Skeletal muscle tissue (tissue), 5 donors: ENCODE measurements at places on chromosomes 12 and 14. TPM values are rescaled to one million over a fixed set of nuclear protein-coding genes. Genes with fewer than 3 reads are reported as not detected.

CD4 gene
- total RNA-seq: 6.8 TPM

WNT5B gene
- total RNA-seq: 30.3 TPM

CLEC6A gene
- total RNA-seq: under 0.01 TPM

SENP1 gene
- total RNA-seq: 15.1 TPM

MANSC4 gene
- not detected for total RNA-seq

RD3L gene
- total RNA-seq: not detected

CMA1 gene
- total RNA-seq: 0.52 TPM

FIGNL2 gene
- total RNA-seq: 1.0 TPM

TPH2 gene
- not detected for total RNA-seq

KLHL33 gene
- 2.1 TPM for total RNA-seq

MMP19 gene
- 2.6 TPM for total RNA-seq
